ENCODE measurements at places on chromosomes 5 and 9.

GRCh38 chr5:121702682-121703081 is 149.0 kb upstream of the FTMT start:
- no peak for DNase-seq

GRCh38 chr5:58369513-58370190 is 90.2 kb downstream of the PLK2 start:
- no peak for DNase-seq

GRCh38 chr9:7266911-7267595 is 509.3 kb downstream of the KDM4C start:
- no peak for DNase-seq

GRCh38 chr5:88693071-88693932 is 189.7 kb downstream of the MEF2C start:
- no peak for DNase-seq

DNA sequence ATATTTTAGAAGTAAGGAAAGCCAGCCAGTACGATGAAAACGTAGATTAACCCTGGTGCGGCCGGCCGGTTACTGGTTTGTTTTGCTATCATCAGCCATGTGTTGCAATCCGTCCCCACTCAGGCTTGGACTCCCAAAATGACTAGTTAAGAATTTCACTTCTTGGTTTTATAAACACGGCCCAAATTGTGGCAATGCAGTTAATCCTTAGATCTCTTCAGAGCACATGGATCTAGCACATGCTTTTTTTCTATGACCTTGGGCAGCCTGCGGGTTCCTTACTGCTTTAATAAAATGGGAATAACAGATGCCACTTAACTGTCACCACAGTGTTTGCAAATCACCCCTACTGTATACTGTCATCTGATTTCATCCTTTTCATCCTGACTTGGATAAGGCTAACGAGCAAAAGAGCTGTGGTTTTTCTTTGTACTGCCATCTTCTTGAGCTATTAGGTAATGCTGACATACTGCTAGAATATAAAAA is 1.5 kb downstream of the NDFIP1 start:
- no peak for DNase-seq

- no peak for DNase-seq
These were observed 10.1 kb upstream of the C1QTNF3 start for GRCh38 chr5:34053133-34053532.
